ENCODE measurements at places on chromosomes 3 and 15. TPM values are rescaled to one million over a fixed set of nuclear protein-coding genes. Genes with fewer than 3 reads are reported as not detected.

DNA sequence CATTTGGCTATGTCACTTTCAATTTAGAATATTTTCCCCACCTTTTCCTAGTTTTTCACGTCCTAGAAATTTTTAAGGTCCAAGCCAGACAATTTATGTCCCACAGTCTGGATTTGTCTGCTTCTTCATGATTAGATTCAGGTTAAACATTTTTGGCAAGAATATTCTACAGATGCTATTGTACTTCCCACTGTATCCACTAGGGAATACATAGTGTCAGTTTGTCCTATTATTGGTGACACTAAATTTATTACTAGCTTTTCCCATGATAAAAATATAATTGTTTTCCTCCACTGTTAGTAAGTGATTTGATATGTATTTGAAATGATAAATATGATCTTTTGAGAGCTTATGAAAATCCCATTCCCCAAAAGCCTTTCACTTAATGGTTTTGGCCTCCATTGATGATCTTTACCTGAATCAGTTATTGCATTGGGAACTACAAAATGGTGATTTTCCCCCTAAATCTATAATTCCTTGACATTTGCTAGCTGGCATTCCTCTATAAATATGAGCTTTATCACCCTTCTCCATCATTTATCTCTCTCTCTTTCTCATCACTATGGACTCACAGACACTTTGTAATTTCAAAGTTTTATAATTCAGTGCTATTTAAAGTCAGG is 8.3 kb downstream of the ARL14 start:
- no peak overlapping the region for H3K27ac ChIP-seq
- no peaks in the 10 kb centered on the region for H3K4me1 ChIP-seq

DNA sequence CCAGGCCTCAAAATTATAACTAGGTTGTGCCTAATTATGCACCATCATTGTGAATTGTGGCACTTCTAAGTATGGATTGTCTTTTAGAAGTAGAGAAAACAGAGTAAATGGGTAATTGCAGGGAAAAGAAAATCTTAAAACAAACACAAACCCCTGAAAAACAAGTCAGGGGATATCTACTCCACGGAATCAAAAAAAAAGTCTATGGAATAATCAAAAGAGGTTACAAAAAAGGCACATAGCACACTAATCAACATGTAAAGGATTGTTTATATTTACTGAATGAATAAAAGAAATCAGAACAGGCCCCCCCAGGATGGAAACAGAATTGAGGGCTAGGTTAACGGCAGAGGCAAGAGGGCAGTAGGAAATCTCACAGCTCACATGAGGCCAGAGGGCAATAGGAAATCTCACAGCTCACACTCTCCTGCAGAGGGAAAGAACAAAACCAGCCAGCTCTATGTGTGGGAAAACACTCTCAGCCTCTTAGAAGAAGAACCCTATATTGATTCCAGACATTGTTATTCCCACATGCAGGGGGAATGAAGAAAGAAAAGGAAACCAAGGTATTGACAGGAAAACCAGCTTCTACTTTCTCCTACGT is 72.7 kb upstream of the FNDC3B start:
- no peak overlapping the region for H3K4me3 ChIP-seq
- DNase-seq: no peak
- H3K36me3 ChIP-seq: no peaks in the 10 kb centered on the region

DNA sequence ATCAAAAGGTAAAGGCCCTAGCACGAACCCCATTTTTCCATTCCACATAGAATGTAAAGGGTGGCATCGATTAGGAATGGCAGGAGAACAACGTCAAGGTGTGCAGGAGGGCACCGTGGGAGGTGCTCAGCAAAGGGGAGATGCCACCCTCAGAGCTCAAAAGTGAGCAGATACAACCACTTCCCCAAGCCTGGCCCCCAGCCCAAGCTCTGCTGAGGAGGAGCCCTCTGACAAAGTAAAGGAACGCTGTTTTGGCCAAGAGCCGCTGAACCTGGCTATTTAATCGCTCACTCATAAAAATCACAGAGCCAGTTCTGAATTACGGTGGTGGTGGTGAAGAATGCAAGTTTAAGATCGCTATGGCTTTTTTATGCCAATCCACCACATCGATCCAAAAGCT is 12.4 kb downstream of the GNB5 start:
- peak overlapping the region; percentile 92 for H3K4me3 ChIP-seq
- no peaks in the 10 kb centered on the region for H3K27me3 ChIP-seq
- peaks cover 2% of the 10 kb centered on the region for H3K36me3 ChIP-seq
- peak overlapping the region; percentile 95 for H3K27ac ChIP-seq
- H3K4me1 ChIP-seq: peaks cover 38% of the 10 kb centered on the region
- DNase-seq: no peak

DNA sequence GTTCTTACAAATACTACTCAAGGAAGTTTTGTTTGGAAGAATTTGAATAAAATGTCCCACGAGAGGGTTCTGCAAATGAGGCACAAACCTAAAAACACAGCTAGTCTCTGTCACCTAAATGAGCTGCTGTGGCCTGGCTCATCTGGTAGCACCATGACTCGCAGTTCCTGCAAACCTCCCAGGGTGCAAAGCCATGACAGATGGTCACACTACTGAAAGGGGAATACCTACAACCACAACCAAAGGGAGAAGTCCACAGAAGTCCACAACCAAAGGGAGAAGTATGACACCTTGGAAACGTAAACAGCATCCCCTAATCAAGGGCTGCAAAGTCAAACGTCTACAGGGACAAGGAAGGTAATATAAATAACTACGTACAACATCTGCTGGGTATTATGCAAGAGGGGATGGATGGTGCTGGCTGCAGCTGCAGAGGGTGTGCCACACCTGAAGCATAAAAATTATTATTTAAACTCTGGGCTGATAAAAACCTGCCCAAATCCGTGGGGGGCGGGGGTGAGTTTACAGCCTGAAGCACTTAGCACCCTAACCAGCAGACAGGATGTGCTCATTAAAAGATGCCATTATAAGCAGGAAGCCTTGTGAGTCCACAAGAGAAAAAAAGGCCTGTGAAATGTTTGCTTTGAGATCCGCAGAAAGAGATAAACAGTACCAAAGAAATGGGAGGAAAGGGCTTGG is 184.0 kb downstream of the MAGI1 start:
- H3K4me3 ChIP-seq: no peak overlapping the region
- H3K27ac ChIP-seq: no peak overlapping the region

Gene AADAC
- not detected for total RNA-seq

Gene SH3BP5
- total RNA-seq: 15.0 TPM

DNA sequence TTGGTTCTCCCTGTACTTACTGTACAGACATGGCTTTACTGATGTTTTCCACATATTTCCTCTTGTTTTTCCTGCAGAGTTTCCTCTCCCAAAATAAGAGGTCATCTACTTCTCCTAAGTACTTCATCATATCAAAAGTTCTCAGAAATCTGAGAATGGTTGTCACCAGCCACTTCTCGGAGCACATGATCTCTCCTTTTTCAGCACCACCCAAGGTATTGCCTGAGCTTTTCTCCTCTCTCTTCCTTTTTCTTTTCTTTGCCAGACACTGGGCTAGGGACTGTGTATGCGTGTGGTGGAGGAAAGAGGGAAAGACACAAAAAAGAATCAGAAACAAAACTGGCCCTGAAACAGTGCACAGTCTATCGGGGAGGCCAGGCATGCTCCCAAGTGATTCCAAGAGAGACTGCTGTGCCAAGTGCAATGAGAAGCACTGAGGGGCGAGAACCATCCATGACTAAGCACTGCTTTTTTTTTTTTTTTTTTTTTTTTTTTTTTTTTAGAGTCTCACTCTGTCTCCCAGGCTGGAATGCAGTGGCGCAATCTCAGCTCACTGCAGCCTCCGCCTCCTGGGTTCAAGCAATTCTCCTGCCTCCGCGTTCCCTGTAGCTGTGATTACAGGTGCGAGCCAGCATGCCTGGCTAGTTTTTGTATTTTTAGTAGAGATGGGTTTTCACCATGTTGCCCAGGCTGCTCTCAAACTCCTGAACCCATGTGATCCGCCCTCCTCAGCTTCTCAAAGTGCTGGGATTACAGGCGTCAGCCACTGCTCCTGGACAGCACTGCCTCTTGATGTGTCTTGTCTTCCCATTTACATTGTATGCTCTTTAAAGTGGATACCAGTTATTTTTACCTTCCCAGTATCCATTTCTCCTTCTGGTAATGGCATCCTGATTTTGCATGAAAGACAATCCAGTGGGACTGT is 194.0 kb upstream of the FEZF2 start:
- H3K4me1 ChIP-seq: no peaks in the 10 kb centered on the region
- no peaks in the 10 kb centered on the region for H3K36me3 ChIP-seq
- H3K27me3 ChIP-seq: no peaks in the 10 kb centered on the region
- DNase-seq: no peak

Gene GP5
- total RNA-seq: 1.3 TPM

DNA sequence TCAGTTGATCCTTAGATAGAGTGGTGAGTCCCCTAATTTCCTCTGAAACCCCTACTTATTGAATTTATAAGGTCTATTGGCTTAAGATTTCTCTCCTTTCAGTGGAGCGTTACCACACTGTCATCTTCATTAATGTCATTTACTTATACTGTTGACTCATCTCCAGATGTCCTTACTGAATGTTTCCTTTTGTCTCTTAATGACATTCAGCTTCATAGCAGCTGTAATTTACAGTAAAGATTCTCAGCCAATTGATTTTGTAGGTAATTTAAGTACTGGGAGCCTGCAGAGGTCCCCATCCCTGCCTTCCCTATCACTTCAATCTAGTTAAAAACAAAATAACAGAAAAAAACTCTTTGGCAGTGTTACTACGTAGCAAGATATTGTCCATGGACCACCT is 18.8 kb downstream of the STX19 start:
- peaks cover 6% of the 10 kb centered on the region for H3K36me3 ChIP-seq
- no peak overlapping the region for H3K4me3 ChIP-seq
- no peak for DNase-seq
- H3K27ac ChIP-seq: no peak overlapping the region

- peak; percentile 25 for DNase-seq
- H3K4me3 ChIP-seq: no peak overlapping the region
- H3K36me3 ChIP-seq: no peaks in the 10 kb centered on the region
- no peaks in the 10 kb centered on the region for H3K4me1 ChIP-seq
- H3K27me3 ChIP-seq: no peaks in the 10 kb centered on the region
Measured at GRCh38 chr3:24773798-24774197, 279.1 kb upstream of the THRB start.

DNA sequence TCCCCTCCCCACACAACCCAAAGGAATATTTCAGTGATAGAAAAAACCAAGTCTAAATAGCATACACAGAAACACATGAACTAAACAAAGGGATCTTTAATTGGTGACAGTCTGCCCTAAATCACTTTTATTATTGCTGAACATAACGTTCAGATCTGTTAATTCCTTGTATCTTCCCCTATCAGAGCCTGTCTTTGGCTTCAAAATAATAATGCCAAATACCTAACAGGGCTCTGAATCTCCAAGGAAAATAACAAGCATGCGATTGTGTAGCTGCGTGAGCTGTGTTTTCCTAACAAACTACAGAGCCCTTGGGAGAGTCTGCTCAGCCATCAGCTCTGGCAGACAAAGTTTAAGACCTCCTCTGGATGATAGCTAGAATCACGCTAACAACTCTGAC is 1010.1 kb downstream of the ROBO1 start:
- no peak overlapping the region for H3K27ac ChIP-seq
- no peak overlapping the region for H3K4me3 ChIP-seq
- H3K27me3 ChIP-seq: no peaks in the 10 kb centered on the region
- no peaks in the 10 kb centered on the region for H3K36me3 ChIP-seq

Gene ADAMTSL3
- total RNA-seq: not detected

- H3K36me3 ChIP-seq: peaks cover 2% of the 10 kb centered on the region
- no peak for DNase-seq
- H3K27me3 ChIP-seq: no peaks in the 10 kb centered on the region
Measured at GRCh38 chr3:131036986-131037385, 10.3 kb downstream of the NEK11 start.

- H3K36me3 ChIP-seq: peaks cover 16% of the 10 kb centered on the region
- no peak overlapping the region for H3K4me3 ChIP-seq
- H3K27ac ChIP-seq: no peak overlapping the region
Measured at GRCh38 chr3:48877671-48878070, 21.0 kb downstream of the SLC25A20 start.

Gene GABRR3
- not detected for total RNA-seq

- peak overlapping the region; percentile 86 for H3K4me3 ChIP-seq
- no peak for DNase-seq
- peaks cover 37% of the 10 kb centered on the region for H3K4me1 ChIP-seq
- H3K36me3 ChIP-seq: peaks cover 38% of the 10 kb centered on the region
- peak overlapping the region; percentile 17 for H3K27ac ChIP-seq
Measured at GRCh38 chr3:141403576-141403975, 35.3 kb downstream of the ZBTB38 start.

Gene TFG
- total RNA-seq: 63.1 TPM

Gene AMIGO3
- total RNA-seq: 2.0 TPM

DNA sequence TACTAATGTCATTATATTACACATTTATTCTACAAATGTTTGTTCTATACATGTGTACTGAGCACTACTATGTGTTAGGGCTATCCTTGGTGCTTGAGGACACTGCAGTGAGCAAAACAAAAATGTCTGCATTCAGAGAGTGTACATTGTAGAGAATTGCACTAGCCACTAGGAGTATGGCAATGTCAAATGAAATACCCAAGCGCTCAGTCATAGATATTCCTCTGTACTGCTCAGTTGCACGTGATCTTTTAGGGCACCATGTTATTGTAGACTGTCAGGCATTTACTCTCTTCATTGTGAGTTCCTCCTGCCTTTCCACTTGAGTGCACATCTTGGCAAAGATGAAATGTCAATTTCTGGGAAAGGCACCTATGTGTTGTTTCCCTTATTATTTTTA is 36.8 kb downstream of the FNDC3B start:
- no peaks in the 10 kb centered on the region for H3K27me3 ChIP-seq
- DNase-seq: no peak
- peaks cover 7% of the 10 kb centered on the region for H3K36me3 ChIP-seq

- H3K27ac ChIP-seq: no peak overlapping the region
- no peaks in the 10 kb centered on the region for H3K36me3 ChIP-seq
- peaks cover 8% of the 10 kb centered on the region for H3K4me1 ChIP-seq
- no peak for DNase-seq
- peaks cover 41% of the 10 kb centered on the region for H3K27me3 ChIP-seq
Measured at GRCh38 chr15:34620142-34620541, 36.7 kb upstream of the GOLGA8B start.

Gene AGBL1
- not detected for total RNA-seq

Gene IL5RA
- total RNA-seq: not detected

- H3K27ac ChIP-seq: no peak overlapping the region
- DNase-seq: no peak
- peaks cover 12% of the 10 kb centered on the region for H3K27me3 ChIP-seq
- no peaks in the 10 kb centered on the region for H3K36me3 ChIP-seq
- no peaks in the 10 kb centered on the region for H3K4me1 ChIP-seq
- H3K4me3 ChIP-seq: no peak overlapping the region
Measured at GRCh38 chr15:62994975-62995681, 47.4 kb upstream of the TPM1 start.

Gene LRCH3
- total RNA-seq: 60.4 TPM

Gene BSN
- total RNA-seq: 0.34 TPM

DNA sequence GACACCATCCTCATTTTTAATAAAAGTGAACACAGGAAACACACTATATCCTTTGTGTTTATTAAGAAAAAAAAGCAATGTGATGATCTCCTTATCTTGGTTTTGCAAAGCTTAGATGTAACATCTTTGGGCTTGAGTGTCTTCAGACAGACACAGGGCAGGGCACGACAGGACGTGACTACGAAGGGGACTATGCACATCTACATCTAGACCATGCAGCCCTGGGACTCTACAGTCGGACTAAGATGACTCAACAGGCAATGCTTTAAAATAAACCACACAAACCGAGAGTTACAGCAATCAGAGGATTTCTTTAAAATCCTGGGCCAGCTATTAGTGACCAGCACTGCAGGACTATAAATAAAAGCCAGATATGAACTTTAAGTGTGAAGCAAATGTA is 22.8 kb upstream of the TM2D3 start:
- H3K36me3 ChIP-seq: peaks cover 24% of the 10 kb centered on the region
- no peak overlapping the region for H3K27ac ChIP-seq
- H3K27me3 ChIP-seq: no peaks in the 10 kb centered on the region

All from activated CD8-positive, alpha-beta T cell treated with anti-CD3 and anti-CD28 coated beads, Interleukin-2, amount 10 ng/mL, durations not matched to agents 7 days and 5 days (primary cell).